ENCODE measurements at places on chromosomes 5 and 9.

DNA sequence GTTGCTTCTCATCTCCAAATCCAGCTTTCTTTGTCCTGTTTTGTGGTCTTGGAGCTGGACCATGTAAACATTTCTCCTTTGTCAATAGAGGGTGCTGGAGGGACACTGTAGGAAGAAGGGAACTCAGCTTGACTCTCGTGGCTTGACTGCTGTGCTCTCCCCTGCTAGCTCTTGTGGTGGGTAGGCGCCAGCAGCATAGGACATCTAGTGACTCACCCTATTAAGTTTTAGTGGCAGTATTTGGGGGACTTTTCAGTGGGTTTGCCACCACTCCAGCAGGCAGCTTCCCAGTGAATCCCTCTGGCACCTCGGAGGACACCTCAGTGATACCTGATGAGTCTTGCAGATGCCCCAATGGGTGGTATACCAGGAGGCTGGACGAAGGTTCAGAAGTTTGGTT is 97.8 kb downstream of the TSSK1B start:
- DNase-seq = peak; percentile 93

DNA sequence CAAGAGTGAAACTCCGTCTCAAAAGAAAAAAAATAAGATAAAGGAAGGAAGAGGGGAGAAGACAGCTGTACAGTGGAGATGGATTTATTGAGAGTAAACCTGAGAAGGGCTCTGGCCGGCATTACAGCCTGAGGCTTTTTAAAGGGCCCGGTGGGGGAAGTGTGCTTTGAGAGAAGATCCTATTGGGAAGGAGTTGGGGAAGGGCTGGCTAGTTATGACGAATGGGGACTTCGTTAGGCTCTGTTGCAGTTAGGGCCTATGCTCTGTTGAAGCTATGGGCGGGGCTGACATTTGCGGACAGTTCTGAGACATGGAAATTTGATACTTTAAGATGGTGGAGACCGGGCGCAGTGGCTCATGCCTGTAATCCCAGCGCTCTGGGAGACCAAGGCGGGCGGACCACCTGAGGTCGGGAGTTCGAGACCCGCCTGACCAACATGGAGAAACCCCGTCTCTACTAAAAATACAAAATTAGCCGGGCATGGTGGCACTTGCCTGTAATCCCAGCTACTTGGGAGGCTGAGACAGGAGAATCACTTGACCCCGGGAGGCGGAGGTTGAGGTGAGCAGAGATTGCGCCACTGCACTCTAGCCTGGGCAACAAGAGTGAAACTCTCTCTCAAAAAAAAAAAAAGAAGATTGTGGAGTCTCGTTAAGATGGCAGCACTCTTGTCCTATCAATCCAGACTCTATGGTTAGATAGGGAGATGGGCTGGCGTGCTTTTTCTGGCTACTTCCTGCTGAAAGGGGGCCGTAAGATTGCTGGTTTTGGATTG is 33.2 kb downstream of the C9orf50 start:
- no peak for DNase-seq

- DNase-seq = no peak
Observed at GRCh38 chr5:74526111-74526510, 114.4 kb downstream of the ENC1 start.

GRCh38 chr5:120446901-120447300 is 17.2 kb upstream of the PRR16 start:
- DNase-seq = no peak

- DNase-seq = no peak
Observed at GRCh38 chr9:8816361-8816760, 1016.8 kb upstream of the DMAC1 start.

GRCh38 chr5:180116077-180116999 is 44.8 kb upstream of the RNF130 start:
- DNase-seq = no peak

GRCh38 chr9:112867275-112867991 is 23.2 kb downstream of the SLC46A2 start:
- no peak for DNase-seq

- no peak for DNase-seq
Observed at GRCh38 chr5:127943061-127943371, 140.6 kb upstream of the SLC12A2 start.

DNA sequence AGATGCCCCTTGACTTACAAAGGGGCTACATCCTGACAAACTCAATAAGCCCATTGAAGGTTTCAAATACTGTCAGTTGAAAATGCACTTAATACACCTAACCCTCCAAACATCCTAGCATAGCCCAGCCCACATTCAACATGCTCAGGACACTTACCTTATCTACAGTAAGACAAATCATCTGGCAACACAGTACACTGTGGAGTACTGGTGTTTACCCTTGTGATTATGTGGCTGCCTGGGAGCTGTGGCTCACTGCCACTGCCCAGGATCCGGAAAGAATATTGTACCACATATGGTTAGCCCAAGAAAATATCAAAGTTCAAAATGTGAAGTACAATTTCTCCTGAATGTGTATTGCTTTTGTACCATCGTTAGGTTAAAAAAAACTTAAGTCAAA is 562.2 kb downstream of the HTR1A start:
- DNase-seq = no peak

- no peak for DNase-seq
Observed at GRCh38 chr5:169545762-169546161, 37.8 kb upstream of the SPDL1 start.

- DNase-seq = no peak
Observed at GRCh38 chr9:113624721-113625120, 161.2 kb downstream of the RGS3 start.

DNA sequence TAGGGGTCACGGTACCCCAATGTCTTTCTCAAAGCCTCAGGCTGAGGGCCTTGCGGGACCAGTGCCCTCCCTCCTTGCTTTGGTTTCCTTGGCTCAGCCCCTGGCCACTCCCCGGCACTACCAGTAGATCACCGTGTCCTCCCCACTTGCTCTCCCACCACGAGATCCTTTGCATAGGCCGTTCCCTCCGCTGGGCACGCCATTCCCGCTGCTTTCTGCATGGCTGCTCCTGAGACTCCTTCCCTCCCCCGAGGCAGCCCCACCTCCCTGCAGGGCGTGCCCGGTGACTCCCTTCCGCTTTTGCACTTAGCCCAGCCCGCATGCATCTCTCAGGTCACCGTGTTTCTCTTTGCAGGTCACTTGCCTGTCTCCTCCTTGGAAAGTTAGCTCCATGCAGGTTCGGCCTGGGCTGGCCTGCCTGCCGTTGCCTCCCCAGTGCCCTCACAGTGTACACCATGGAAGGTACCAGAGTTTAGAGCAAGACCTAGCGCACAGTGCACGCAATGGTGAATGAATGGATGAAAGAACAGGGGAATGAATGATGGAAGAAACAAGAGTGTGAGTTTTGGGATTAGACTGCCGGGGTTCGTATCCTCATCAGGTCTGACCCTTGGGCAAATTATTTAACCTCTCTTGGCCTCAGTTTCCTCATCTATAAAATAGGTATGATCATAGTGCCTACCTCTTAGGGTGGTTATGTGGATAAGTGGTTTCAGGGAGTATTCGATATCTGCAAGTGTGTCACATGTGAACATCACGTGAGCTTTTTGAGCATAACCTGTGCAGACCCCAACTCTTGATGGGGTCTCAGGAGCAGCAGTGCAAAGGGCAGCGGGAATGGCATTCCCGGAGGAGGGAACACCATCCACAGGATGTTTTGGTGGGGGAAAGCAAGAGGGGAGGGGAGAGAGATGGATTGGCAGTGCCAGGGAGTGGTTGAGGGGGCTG is 214.3 kb downstream of the C9orf50 start:
- peak; percentile 54 for DNase-seq

- no peak for DNase-seq
Observed at GRCh38 chr5:83244516-83244915, 167.2 kb downstream of the XRCC4 start.

GRCh38 chr9:117375956-117376355 is 38.9 kb downstream of the ASTN2 start:
- no peak for DNase-seq

DNA sequence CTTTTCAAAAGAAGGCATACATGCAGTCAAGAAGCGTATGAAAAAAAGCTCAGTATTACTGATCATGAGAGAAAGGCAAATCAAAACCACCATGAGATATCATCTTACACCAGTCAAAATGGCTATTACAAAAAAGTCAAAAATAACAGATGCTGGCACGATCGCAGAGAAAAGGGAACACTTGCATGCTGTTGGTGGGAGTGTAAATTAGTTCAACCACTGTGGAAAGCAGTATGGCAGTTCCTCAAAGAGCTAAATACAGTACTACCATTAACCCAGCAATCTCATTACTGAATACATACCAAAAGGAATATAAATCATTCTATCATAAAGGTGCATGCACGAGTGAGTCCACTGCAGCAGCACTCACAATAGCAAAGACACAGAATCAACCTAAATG is 24.5 kb downstream of the RETREG1 start:
- DNase-seq = no peak

DNA sequence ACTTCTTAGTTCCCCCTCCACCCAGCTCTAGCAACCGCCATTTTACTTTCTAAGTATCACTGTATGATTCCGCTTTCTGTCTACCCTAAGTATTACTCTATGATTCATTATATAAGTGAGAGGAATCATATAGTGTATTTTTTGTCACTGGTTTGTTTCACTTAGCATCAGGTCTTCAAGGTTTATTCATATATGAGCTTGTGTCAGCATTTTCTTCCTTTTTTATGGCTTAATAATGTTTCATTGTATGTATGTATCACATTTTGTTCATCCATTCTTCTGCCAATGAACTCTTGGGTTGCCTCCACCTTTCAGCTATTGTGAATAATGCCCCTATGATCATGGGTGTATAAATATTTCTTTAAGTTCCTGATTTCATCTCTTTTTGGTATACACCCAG is 222.8 kb downstream of the SNCAIP start:
- no peak for DNase-seq

- peak; percentile 56 for DNase-seq
Observed at GRCh38 chr5:14399054-14399692, 182.4 kb upstream of the OTULINL start.

DNA sequence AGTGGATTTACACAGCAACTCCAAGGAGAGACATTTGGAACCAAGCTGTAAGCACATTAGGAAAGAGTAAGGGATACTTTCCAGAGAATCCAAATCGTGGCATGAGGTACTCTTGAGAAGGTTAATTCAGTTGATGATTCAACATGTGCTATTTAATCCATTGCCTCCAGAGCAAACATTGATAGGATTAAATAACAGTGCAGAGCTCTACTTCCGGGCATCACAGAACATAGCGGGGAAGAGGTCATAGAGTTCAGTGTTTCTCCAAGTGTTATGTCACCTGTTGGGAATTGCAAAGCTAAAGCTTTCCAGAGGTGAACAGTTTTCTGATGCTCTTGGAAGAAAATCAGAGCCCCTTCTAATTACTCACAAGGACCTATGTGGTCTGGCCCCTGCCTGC is 127.5 kb downstream of the PPP2R2B start:
- DNase-seq = no peak

GRCh38 chr9:13352451-13352979 is 73.0 kb upstream of the MPDZ start:
- DNase-seq = no peak

GRCh38 chr9:94866770-94867169 is 140.3 kb downstream of the AOPEP start:
- no peak for DNase-seq

DNA sequence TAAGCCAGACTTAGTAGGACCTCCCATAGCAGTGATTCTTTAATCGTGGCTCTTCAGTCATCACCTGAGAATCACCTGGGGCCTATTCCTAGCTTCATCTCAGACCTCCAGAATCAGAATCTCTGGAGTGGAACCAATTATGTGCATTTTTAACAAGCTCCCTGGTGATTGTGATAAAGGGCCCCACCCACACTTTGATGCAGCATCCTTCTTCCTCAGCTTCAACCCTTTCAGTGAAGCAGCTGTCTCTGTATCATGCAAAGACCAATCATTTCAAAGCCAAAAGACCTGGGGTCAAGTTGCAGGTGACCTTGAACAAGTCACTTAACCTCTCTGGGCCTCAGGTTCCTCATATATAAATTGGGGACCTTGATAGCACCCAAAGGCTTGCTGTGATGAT is 17.1 kb downstream of the FBXO10 start:
- DNase-seq = no peak

- DNase-seq = no peak
Observed at GRCh38 chr5:97553604-97554452, 370.8 kb upstream of the RIOK2 start.

GRCh38 chr9:113486327-113486726 is 22.8 kb downstream of the RGS3 start:
- no peak for DNase-seq

- peak; percentile 61 for DNase-seq
Observed at GRCh38 chr9:35757226-35757891, 3.3 kb upstream of the MSMP start.

DNA sequence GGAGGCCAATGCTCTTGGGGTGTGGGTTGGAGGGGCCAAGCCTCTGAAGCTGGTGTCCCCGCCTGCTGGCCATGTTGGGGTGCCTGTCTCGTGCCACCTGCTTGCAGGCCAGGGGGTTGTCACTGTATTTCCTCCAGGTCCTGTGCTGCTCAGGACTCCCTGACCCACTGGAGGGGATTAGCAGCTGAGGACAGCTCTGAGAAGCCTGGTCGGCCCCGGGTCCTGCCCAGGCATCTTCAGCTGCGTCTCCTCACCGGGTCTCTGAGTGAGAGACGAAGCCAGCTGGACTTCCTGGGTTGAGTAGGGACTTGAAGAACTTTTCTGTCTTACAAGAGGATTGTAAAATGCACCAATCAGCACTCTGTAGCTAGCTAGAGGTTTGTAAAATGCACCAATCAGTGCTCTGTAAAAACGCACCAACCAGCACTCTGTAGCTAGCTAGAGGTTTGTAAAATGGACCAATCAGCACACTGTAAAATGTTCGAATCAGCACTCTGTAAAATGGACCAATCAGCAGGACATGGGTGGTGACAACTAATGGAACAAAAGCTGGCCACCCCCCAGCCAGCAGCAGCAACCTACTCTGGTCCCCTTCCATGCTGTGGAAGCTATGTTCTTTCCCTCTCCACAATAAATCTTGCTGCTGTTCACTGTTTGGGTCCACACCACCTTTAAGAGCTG is 20.6 kb upstream of the SLC9A3 start:
- no peak for DNase-seq

GRCh38 chr9:91119142-91119541 is 242.6 kb downstream of the AUH start:
- no peak for DNase-seq

DNA sequence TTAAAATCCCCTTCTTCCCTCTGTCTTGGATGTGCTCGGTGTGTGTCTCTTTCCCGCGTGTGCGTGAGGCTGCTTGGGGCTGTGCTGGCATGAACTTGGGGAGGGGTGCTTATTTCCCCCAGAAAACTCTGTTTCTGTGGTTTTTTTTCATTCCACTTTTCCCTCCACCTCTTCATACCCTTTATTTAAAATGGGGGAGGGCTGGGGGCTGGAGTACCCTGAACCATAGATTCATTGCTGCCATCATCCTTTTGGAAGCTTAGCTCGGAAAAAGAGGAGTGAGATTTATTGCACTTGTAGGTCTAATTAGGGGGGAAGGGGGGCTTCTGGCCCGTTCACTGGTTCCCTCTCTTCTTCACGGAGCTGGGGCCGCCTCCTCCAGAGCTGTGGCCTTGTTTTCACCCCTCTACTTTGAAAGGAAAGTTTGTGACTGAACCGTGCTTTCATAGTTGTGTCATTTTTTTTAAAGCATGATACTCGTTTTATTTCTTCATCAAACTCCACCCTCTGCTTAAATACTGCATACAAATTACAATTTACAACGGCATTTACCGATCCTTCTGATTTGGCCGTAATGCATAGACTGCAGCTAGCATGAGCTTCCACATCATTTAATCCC is 2.9 kb downstream of the NR2F1 start:
- DNase-seq = no peak

- peak; percentile 75 for DNase-seq
Observed at GRCh38 chr5:81400375-81400774, 6.4 kb upstream of the ACOT12 start.
